Effector memory CD8-positive, alpha-beta T cell (primary cell): ENCODE measurements at places on chromosomes 4 and X.

- DNase-seq = no peak
Measured at GRCh38 chr4:173537613-173538147, 7.7 kb upstream of the HAND2 start.

DNA sequence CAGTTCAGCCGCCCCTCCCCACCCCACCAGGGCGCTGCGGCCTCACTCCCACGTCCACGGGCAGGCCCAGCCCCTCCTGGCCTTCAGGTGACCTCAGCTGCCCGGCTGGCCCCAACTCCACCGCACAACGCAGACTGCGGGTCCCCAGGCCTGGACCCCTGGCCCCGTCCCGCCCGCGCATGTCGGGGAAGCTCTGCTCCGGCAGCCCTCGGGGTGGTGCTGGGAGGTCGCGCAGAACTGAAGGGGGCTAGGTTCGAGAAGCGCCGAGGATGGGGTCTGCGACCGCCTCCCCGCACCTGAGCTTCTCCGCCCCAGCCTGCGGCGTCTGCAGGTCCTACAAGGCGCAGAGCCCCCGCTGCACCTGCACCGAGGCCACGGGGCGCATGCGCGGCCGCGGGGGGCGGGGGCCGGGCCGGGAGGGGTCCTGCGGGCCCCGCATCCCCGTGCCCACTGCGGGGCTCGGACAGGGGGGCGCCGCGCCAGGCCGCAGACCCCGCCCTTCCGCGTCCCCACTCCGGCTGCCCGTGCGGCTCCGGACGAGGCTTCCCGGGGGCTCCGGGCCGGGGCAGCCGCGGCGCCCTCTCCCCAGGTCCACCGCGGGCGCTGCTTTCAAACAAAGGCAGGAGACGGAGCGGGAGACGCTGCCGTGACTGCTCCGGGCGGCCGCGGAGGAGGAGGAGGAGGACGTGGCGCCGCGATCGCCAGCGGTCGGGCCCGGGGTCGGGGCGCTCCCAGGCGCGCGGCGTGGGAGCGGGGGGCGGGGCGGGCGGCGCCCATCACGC lies 672 bp upstream of the NAT8L start:
- DNase-seq = no peak

DNA sequence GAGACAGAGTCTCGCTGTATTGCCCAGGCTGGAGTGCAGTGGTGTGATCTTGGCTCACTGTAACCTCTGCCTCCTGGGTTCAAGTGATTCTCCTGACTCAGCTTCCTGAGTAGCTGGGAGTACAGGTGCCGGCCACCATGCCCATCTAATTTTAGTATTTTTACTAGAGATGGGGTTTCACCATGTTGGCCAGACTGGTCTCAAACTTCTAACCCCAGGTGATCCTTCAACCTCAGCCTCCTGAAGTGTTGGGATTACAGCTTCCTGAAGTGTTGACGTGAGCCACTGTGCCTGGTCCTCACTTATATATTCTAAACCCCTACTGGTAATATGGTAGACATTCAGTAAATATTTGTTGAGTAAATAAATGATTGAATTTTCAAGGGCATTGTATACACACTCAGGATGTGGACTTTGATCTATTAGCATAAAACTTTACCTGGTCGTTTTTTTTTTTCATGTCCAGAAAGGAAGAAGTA lies 33.0 kb downstream of the MTHFD2L start:
- DNase-seq = no peak

GRCh38 chr4:8574796-8575370 lies 5.3 kb upstream of the GPR78 start:
- DNase-seq = no peak

- DNase-seq = no peak
Measured at GRCh38 chr4:145195167-145195952, 15.0 kb upstream of the OTUD4 start.

DNA sequence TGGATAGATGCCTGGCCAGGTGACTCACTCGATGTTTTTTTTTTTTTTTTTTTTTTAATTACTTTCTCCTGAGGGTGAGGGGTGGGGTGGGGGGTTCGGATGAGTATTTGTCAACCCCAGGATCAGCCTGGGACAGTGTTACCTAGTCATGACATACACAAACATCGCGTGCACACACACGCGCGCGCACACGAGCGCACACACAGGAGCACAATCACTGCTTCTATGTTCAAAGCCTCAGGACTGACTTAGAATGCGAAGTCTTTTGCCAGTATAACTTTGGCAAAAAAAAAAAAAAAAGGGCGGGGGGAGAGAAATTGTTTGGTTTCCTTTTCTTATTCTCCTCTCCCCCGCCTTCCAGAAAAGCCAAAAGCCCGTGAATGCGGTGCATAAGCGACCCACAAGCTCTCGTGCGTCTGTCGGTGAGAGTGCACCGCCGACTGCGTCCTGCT lies 115.0 kb upstream of the TEX13C start:
- no peak for DNase-seq

- DNase-seq = no peak
Measured at GRCh38 chr4:164904336-164904735, 27.4 kb downstream of the APELA start.

- DNase-seq = no peak
Measured at GRCh38 chrX:30217465-30217864, 2.1 kb downstream of the MAGEB2 start.

GRCh38 chr4:89213382-89213701 lies 94.3 kb downstream of the GPRIN3 start:
- DNase-seq = no peak

DNA sequence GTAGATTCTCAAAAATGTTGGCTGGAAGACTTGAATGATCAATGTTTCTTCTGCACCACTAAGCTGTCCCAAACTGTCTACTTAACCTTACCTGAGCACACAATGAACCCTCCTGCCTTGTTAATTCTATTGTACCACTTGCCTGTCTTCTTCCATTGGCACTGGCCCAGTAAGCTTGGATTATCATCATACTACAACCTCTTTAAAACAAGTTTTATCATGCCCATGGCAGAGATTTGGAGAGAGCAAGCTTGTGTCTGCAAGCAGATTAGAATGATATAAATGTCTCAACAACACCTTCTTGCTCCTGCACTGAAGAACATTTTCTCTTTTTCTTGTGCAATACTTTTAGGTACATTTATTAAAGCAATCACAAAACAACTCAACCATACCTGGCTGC lies 74.0 kb upstream of the VMA21 start:
- DNase-seq = no peak

DNA sequence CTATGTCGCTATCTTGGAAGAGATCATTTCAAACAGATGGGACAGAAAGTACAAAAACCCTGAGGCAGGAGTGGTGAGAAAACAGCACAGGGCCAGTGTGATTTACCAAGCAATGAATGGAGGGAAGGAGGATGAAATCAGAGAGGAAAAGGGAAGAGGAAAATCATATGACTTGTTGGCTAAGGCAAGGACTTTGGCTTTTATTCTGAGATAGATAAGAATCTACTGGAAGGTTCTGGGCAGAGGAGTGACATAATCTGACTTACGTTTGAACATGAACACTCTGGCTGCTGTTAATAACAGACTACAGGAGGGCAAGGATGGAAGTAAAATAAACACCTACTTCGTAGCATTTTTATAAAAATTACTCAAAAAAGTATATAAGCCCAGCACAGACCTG lies 207.8 kb upstream of the SLC7A11 start:
- DNase-seq = no peak

DNA sequence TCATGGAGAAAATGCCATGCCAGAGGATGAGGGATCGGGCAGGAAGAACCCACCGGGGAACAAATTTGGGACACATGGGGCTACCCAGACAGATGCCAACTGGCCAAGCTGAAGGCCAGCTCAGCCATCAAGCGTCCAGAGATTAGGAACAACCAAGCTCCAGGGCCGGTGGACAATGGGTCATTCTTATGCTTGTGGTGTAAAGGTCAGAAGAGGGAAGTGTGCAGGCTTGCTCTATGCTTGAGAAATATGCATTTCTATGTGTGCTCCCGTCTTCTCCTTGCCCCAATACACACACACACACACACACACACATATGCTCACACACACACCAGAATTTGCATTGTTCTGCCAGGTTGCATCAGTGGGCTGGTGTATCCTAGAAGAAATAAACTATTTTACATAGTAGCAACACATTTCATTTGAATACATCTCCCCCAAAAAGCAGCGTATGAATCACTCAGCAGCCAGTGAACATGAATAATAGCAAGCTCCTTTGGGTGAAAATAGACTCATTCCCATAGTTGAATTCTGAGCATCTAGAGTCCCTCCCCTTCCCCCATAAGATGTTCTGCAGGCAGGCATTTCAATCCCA lies 201.9 kb upstream of the PPARGC1A start:
- DNase-seq = no peak

- DNase-seq = no peak
Measured at GRCh38 chr4:55099816-55100215, 25.6 kb downstream of the KDR start.

DNA sequence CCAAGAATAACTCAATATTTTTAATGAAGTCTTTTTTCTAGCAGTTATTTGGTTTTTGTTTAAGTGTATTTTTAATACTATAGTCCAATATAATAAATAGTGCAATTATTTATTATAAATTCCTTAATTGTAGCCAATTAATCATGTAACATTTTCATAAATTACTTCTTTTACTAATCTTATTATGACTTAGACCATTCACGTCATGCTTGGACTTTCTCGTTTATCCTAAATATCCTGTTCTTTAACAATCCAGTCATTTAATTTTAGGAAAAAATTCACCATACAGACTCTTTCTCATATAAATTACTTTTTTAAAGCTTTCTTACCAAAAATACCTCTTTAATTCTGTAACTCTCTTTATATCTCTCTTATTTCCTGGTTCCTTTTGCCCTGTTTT lies 350.1 kb downstream of the AR start:
- no peak for DNase-seq

GRCh38 chr4:108398316-108398715 lies 222.1 kb upstream of the RPL34 start:
- DNase-seq = no peak
